ENCODE measurements at places on chromosomes 1 and 21.

DNA sequence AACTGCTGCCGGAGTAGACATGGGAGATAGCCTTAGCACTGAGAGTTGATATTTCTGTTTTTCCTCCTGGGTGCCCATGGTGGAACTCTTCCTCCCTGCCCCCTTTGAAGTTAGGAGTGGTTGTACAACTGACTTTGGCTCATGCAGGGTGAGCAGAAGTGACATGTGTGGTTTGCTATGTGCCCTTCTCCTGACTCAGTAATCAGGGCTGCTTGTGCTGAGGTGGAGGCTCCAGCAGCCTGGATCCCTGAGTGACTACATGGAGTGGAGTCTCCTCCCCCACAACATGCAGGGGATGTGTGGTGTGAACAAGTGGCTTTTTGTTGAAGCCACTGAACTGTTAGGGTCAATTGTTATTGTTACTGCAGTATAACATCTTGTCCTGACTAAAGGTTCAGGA, 261.6 kb downstream of the CAMTA1 start:
- DNase-seq = no peak

DNA sequence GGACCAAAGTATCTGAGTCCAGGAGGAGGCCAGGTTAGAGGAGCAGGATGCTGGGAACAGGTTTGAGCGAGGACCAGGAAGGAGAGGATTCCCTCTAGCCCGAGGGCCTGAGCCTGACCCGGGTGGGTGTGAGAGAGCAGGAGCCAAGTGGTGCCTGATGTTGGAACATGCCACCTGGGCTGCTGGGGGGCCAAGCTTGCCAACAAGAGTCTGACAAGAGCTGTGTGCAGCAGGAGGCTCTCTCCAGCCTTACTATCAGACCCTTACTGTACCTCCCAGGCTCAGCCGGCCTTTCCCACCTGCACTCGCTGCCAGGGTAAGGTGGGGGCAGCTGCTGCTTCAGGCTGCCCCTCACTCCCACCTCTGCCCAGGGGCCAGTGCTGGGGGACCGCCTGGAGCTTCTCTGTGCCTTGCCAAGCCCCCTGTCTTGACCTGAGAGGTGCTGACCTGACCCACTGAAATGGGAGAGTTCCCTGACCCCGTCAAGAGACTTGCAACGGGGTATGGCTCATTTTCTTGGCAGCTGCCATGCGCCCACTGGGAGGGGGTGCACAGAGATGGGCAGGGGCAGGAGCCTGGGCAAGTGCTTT, 159.6 kb upstream of the VAMP3 start:
- DNase-seq = no peak

- DNase-seq = no peak
These were observed 37.7 kb downstream of the LHX8 start for GRCh38 chr1:75171876-75172275.

GRCh38 chr1:208967334-208967733, 616.2 kb upstream of the CAMK1G start:
- DNase-seq = no peak

GRCh38 chr1:111190931-111191451, 9.5 kb downstream of the DENND2D start:
- no peak for DNase-seq

GRCh38 chr21:17003763-17004373, 509.0 kb upstream of the CXADR start:
- no peak for DNase-seq

GRCh38 chr1:199931666-199932377, 95.7 kb upstream of the NR5A2 start:
- DNase-seq = no peak

DNA sequence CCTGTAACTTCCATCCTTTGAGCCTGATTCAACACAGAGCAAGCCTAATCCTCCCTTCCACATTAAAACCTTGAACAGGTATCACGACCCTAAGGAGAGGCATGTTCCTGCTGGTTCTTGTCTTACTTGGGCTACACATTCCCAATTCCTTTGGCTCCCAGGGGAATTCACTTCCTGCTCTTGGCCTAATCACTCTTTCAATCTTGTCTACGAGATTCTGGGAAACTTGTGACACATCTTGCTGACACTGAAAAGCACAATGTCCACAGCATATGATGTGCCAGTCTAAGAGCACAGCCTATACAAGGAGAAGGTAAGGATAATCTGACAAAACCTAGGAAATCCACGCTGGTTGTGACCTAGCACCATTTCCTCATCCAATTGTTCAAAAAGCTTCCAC, 163.9 kb downstream of the GABPA start:
- no peak for DNase-seq

DNA sequence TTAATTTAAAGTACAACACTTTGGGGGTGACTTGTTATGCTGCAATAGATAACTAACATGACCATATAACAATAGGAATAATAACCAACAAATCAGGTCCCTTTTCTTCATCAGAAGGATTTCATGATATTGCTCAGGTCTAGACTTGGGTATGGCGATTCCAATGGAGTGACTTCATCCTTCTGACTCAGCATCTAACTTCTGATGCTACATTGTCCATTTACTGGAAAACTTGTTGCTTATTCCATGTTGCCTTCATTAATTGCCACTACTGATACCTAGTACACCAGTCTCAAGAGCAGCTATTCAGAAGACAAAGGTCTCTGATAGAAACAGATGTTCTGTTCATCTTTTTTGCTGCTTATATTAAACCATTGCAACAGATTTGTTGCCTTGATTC, 324.3 kb downstream of the TGFB2 start:
- DNase-seq = no peak

GRCh38 chr1:203537806-203538464, 44.0 kb downstream of the OPTC start:
- no peak for DNase-seq

DNA sequence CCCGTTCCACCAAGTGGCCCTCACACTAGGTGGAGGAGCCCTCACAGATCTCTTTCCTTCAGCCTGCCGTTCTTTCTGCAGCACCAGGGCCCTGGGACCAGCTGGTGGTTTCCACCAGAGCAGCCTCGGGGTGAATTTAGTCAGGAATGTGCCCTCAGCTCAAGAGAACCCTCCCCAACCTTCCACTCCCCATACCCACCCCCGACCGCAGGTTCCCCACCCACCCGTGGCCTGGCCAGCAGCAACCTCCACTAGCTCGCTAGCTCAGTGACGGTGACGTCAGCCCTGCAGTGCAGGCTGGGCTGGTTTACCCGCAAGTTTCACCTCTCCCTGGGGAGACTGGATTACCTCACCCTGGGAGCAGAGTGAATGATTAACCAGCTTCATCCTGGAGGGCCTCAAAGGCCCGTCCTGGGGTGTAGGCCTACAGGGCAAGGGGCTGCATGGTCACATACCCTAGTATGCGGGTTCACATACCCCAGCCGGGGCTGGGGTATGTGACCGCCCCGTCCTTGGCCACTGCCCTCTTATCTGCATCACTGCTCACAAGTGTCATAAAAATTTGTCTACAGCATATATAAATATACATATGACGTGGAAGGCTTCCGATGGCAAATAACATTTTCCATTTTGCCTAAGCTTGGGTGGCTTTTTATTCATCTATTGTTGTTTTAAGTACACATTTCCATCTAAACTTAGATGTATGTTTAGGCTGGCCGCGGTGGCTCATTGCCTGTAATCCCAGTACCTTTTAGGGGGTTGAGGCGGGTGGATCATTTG, 24.5 kb downstream of the ELF3 start:
- no peak for DNase-seq

DNA sequence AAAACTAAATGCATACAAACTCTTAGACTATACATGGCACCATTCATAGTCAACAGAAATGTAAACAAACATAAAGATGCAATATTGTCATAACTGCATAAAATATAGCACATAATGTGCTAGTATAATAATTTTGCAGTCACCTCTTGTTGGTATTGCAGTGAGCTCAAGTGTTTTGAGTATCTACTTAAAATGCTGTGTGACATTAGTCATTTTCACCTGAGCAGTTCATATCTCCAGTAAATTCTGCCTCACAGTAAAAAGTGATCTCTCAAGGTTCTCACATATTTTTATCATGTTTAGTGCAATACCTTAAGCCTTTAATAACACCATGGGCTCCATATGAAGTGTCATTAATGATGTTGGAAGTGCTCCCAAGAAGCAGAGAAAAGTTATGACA, 29.6 kb upstream of the FMO2 start:
- DNase-seq = no peak

GRCh38 chr21:45836694-45837670, 144.6 kb upstream of the COL6A1 start:
- no peak for DNase-seq

DNA sequence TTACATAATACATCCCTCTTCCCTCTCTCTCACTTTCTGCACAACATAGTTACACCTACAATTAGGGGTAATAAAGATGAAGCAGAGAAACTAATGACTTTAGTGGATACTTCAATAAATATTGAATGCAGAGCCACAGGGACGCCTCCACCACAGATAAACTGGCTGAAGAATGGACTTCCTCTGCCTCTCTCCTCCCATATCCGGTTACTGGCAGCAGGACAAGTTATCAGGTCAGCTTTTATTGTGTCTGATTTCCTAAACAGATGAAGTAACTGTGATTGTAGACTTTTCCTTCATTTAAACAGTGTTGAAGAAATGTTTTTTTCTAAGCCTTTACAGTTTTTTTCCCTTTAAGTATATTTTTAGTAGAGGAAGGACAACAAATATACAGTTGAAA, 281.6 kb downstream of the TPR start:
- DNase-seq = no peak

- no peak for DNase-seq
These were observed 286.0 kb downstream of the ADGRL2 start for GRCh38 chr1:82086739-82087138.

- no peak for DNase-seq
These were observed 21.1 kb upstream of the BCL10 start for GRCh38 chr1:85297538-85297854.

GRCh38 chr21:42672699-42673458, 19.5 kb downstream of the PDE9A start:
- no peak for DNase-seq

DNA sequence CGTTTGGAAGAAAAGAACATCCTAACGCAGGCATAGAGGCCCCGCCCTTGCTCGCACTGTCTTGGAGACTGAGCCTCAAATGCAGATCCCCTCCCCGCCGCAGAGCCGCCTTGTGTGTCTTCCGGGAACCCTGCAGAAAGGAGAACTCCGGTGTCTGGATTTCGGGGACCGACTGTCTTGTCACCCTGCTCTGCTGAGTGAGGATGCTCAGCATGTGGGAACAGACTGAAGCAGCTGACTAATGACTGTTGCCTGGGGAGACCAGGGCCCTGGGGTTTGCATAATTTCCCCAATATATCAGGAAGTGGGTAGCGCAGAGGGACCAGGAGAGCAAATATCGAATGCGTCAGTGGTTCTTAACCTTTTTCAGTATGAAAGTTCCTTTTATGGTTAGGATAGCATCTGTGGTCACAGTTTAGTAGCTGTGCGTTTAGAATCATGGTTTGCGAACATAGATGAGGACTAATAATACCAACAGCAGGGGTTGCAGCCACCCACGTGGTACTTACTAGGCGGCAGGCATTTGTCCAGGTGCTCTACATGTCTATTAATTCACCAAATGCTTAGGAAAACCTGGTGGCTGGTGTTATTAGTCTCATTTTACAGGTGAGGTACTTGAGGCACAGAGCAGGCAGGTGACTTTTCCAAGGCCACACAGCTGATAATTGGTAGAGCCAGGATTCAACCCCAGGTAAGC, 14.3 kb downstream of the GPR137B start:
- no peak for DNase-seq

DNA sequence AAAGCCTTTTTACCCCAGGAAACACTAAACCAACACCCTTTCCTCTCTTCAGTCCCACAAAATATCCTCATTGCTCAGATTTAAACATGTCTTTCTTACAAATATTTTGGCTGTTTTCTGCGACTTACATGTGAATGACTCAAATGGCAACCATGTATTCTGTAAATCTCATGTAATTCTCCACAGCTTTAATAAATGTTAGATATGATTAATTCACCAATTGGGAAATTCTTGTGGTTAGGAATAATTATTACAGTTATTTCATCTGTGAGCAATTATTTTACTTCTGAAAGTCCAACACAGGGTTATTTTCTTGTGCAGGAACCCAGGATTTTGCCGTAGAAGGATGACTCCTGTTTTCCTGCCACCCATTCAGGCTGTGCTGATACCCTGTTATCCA, 431.5 kb downstream of the LMO4 start:
- no peak for DNase-seq

- DNase-seq = no peak
These were observed 54.2 kb downstream of the SH3GLB1 start for GRCh38 chr1:86758570-86758969.

- DNase-seq = no peak
These were observed 119.2 kb downstream of the EDEM3 start for GRCh38 chr1:184635347-184635979.
